Endothelial cell of umbilical vein (primary cell): ENCODE measurements at places on chromosomes 6 and 20.

- DNase-seq = no peak
These were observed 5.2 kb downstream of the INSM1 start for GRCh38 chr20:20373091-20373571.

- DNase-seq = no peak
These were observed 82.6 kb upstream of the CCDC167 start for GRCh38 chr6:37582306-37582705.

- DNase-seq = no peak
These were observed 16.2 kb downstream of the STAU1 start for GRCh38 chr20:49171909-49172308.

DNA sequence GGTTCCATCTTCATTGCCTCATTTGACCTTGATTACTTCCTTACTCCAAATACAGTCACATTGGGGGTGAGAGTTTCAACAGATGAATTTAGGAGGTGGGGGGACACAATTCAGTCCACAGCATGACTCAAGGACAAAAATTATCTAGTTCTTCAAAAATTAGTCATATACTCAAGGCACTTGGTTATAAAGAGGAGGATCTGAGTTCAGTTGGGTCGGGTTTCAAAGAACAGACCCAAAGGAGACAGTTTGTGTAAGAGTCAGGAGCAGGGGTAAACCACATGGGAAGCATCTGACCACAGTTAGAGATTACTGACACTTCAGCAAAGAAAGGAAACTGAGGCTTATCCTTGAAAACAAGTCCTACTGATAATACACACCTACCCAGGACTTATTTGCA is 138.0 kb downstream of the TBC1D7 start:
- no peak for DNase-seq

DNA sequence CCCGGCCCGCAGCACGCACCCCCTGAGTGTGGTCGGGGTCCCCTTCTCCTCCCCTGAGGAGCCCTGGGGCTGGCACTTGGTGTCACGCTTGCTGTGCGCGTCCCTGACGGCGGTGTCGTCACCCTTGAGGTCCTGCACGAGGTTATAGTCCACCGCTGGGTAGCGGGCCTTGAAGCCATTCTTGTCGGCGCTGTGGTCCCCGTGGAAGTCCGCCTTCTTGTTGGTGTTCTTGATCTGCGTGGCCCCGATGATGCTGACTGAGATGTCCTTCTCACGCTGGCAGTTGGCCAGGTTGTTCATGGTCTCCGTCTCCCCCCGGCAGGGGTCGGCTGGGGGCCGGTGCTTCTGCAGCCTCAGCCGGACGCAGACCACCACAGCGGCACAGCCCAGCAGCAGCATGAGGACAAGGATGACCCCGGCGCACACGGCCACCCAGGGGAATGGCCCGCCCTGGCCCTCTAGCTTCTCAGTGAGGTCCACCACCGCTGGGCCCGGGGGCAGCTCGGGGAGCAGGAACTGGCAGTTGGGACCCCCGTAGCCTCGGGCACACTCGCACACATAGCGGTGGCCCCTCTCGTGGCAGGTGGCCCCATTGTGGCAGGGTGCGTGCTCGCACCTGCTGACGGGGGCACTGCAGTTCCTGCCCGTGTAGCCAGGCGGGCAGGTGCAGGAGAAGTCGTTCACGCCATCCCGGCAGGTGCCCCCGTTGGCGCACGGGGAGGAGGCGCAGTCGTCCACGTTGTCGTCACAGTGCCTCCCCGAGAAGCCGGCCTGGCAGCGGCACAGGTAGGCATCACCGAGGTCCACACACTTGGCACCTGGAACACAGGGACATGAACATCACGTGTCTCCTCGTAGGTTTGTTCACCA is 7.4 kb downstream of the DLL1 start:
- no peak for DNase-seq

DNA sequence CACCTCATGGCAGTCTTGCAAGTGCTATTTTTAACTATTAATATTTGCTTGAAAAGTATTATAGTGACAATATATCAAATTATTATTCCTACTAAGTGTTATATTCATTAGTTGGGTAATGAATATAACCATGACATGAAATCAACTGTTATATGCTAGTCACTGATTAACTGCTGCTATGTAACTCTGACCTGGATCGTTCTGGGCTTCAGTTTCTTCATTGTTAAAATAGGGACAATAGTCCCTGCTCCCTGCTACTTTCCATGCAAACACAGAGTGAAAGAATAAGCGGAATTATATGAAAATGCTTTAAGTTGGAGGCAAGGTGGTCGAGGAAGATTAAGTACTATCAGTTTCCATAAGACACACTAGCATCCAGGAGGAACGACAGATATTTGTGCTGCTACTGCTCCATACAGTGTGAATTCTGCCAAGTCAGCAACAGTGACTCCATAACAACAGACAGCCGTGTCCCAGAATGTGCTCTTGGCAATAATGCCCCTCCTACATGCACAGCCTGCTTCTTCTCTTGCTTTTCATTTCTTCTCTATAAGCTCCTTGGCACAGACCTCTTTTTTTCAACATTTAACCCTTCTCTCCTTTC is 107.2 kb downstream of the CHD6 start:
- DNase-seq = no peak

DNA sequence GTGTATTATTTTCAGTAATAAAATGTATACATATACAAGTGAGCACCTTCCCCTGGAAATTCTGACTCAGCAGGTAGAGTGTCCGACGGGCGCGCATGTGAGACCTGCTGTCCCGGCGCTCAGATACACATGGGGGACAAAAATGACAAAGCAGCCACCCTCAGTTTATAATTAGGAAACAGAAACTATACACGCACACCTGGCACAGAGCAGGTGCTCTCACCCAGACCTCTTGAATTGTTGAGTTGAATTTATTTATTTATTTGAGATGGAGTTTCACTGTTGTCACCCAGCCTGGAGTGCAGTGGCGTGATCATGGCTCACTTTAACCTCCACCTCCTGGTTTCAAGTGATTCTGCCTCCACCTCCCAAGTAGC is 180.4 kb downstream of the ZDHHC14 start:
- DNase-seq = no peak

DNA sequence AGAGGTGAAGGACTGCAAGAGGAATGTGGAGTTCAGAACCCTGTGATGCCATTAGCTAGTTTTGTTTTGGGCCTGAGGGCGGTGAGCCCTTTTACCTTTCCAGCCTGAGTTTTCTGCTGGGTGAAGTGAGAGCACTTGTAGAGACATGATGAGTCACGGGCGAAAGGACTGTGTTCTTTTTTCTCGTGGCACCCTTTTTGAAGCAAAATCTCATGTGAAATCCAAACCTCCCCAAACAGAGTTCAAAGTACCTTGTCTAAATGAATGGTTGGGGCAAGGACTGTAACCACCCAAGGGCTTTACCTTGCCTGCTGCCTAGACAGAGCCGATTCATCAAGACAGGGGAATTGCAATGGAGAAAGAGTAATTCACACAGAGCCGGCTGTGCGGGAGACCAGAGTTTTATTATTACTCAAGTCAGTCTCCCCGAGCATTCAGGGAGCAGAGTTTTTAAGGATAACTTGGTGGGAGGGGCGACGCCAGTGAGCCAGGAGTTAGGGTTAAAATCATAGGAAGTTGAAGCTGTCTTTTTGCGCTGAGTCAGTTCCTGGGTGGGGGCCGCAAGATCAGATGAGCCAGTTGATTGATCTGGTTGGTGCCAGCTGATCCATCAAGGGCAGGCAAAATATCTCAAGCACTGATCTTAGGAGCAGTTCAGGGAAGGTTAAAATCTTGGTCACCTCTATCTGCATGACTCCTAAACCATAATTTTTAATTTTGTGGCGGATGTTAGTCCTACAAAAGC is 25.8 kb downstream of the SAMD5 start:
- DNase-seq = no peak

GRCh38 chr6:38730140-38730862 is 15.2 kb downstream of the DNAH8 start:
- DNase-seq = no peak

- peak; percentile 45 for DNase-seq
These were observed at the start of gene ENPP1 for GRCh38 chr6:131807644-131808459. TSS of gene ENPP1 (plus strand) at chr6:131808020. CDS start at chr6:131808036, 16 bp downstream.

GRCh38 chr6:114739656-114740055 is 396.8 kb upstream of the HS3ST5 start:
- no peak for DNase-seq

- no peak for DNase-seq
These were observed 456.9 kb upstream of the ID4 start for GRCh38 chr6:19380293-19380692.

GRCh38 chr6:129657483-129657882 is 52.5 kb downstream of the ARHGAP18 start:
- DNase-seq = no peak

DNA sequence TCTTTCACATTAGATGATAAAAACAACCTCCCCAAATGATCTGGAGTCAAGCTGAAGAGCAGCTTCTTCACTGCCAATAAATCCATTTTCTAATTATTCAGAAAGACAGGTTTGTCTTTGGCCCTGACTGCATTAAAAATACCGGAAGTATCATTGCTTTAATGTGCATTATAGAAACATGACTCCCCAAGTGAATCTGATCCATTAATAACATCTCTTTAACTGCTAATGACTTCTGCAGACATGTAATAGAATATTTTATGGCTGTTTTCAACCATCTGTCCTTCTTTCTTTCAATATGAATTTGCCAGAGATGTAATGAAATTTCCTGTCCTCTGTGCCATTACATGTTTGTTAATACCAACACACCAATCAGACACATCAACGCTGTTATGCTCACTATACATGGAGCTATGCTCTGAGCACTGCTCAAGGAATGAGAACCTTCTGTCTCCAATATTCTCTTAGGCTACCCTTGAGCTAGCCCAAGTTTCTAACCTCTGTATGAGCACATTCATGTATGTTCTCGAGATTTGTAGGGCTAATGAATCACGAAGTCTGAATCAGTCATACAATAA is 87.8 kb downstream of the LYRM4 start:
- DNase-seq = no peak

DNA sequence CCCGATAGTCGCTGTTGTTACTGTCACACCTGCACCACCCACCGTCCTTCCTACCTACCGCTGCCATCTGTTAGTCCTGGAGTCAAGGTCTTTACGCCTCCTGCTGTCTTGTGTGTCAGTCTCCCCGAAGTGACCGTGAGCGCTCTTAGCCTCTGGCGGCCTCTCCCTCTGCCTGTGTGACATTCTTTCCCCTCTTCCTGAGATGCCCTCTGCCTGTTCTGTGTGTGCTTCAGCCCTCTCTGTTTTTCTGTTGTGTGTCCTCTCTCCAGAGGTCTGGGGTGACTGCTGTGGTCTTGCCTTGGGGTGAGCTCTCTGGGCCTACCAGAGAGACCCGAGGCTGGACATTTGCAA is 54.9 kb downstream of the TCP11 start:
- no peak for DNase-seq

GRCh38 chr6:150713931-150714330 is 114.2 kb downstream of the PLEKHG1 start:
- DNase-seq = no peak

GRCh38 chr20:23022849-23023248 is 12.3 kb upstream of the SSTR4 start:
- no peak for DNase-seq

- no peak for DNase-seq
These were observed 177.7 kb upstream of the SULF2 start for GRCh38 chr20:47963022-47963421.

DNA sequence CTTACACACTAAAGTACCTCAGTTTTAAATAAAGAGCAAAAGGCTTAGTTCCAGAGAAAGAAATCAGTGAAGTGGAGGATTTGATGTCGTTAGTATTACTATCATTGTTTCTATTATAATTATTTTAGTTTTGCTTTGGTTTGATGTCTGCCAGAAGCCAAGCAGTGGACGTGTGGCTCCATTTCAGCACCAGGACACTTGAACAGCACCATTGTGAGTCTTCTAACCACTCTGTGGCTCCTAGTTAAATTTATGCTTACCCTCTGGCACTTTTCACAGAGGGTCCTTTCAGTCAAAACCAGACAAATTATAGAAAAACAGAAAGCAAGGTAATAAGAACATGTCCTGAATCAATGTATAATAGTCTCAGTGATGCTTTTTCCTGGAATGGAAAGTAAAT is 3.4 kb downstream of the COL9A1 start:
- DNase-seq = no peak

- no peak for DNase-seq
These were observed 3.7 kb upstream of the DBNDD2 start for GRCh38 chr20:45404438-45404837.
